Activated T-helper 1 cell treated with anti-CD3 and anti-CD28 coated beads, Interleukin-12 subunit alpha, Interleukin-12 subunit beta, Interleukin-2, Interleukin-4 antibody, amounts not matched to agents 30 ng/mL and 10 ng/mL and 1 ng/mL, durations not matched to agents 14 hours and 24 hours and 36 hours (primary cell): ENCODE measurements at places on chromosomes 2 and 18.

- no peak overlapping the region for H3K4me3 ChIP-seq
- H3K27me3 ChIP-seq = no peaks in the 10 kb centered on the region
- no peak for DNase-seq
Measured at GRCh38 chr2:80475970-80476369, 171.4 kb upstream of the LRRTM1 start.

GRCh38 chr2:33371304-33372090 is 105.0 kb upstream of the RASGRP3 start:
- H3K4me3 ChIP-seq = no peak overlapping the region
- H3K27me3 ChIP-seq = no peaks in the 10 kb centered on the region
- no peak for DNase-seq
- no peaks in the 10 kb centered on the region for H3K4me1 ChIP-seq

DNA sequence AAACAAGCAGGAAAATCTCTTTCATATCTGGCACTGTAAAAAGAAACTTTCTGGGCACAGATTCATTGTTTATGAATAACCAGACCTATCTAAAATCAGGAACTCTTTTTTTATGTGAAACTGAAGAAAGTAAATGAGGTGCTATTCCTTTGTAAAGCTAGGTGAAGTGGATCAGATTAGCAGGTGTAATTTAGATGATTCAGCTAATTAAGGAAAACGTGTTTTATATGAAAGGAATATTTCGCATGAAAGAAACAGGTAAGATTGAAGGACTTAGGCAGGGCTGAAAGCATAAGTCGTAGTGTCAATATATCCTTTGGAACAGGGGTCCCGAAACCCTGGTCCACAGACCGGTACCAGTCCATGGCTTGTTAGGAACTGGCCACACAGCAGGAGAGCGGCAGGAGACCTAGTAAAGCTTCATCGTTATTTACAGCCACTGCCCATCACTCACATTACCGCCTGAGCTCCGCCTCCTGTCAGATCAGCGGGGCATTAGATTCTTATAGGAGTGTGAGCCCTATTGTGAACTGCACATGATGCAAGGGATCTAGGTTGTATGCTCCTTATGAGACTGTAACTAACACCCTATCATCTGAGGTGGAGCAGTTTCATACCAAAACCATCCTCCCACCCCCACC is 20.3 kb upstream of the XIRP2 start:
- H3K36me3 ChIP-seq = no peaks in the 10 kb centered on the region
- DNase-seq = no peak
- H3K27ac ChIP-seq = no peak overlapping the region
- no peak overlapping the region for H3K4me3 ChIP-seq
- H3K27me3 ChIP-seq = no peaks in the 10 kb centered on the region

DNA sequence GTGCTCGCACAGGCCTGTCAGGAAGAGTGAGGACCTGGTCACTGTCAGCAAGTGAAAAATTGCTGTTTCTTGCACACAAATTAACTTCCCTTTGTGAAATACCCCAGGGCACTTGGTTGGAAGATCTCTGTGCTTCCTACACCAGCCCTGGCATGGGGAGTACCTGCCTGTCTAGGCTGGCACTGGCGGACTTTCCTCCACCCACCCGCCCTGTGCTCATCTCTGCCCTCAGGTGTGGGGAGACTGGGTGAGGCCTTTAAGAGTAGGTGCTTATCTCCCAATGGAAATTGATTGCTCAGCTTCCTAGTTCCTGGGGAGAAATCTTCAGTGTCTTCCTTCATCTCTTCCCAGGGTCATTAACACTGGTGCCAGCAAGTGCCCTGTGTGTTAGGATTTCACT is 42.1 kb downstream of the IMPA2 start:
- no peak for DNase-seq
- peaks cover 4% of the 10 kb centered on the region for H3K36me3 ChIP-seq
- no peak overlapping the region for H3K4me3 ChIP-seq
- no peak overlapping the region for H3K27ac ChIP-seq

GRCh38 chr2:175880-176820 is 87.7 kb downstream of the SH3YL1 start:
- H3K4me3 ChIP-seq = peak overlapping the region; percentile 62
- peak; percentile 31 for DNase-seq
- H3K4me1 ChIP-seq = peaks cover 30% of the 10 kb centered on the region
